ENCODE measurements at places on chromosomes 6 and 20.

- peak; percentile 30 for DNase-seq
Measured at GRCh38 chr6:35317483-35318195, 20.0 kb downstream of the DEF6 start.

DNA sequence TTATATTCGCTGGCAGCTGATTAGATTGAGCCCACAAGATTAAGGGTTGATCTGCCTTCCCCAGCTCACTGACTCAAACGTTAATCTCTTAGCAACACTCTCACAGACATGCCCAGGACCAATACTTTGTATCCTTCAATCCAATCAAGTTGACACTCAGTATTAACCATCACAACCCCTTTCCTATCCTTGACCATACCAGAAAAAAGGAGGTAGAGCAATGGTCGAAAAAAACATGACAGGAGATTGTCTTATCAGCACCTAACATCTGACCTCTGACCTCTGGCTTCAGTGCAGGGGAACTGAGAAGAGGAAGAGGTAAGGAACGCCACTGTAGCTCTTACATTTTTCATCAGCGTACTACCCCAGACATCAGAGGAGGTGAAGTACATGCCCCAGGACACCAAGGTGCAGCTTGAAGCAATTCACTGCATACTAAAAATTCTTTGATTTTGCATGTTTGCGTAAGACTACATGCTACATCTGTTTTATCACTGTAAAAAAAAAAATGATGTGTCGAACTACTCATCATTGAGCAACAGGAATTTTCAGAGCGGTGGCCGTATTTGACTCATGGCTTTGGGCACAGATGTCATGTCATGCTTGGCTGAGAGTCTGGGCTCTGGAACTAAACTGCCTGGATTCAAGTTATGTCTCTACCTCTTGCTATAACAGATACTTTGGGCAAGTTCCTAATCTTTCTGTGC lies 188.0 kb upstream of the TAB2 start:
- no peak for DNase-seq

DNA sequence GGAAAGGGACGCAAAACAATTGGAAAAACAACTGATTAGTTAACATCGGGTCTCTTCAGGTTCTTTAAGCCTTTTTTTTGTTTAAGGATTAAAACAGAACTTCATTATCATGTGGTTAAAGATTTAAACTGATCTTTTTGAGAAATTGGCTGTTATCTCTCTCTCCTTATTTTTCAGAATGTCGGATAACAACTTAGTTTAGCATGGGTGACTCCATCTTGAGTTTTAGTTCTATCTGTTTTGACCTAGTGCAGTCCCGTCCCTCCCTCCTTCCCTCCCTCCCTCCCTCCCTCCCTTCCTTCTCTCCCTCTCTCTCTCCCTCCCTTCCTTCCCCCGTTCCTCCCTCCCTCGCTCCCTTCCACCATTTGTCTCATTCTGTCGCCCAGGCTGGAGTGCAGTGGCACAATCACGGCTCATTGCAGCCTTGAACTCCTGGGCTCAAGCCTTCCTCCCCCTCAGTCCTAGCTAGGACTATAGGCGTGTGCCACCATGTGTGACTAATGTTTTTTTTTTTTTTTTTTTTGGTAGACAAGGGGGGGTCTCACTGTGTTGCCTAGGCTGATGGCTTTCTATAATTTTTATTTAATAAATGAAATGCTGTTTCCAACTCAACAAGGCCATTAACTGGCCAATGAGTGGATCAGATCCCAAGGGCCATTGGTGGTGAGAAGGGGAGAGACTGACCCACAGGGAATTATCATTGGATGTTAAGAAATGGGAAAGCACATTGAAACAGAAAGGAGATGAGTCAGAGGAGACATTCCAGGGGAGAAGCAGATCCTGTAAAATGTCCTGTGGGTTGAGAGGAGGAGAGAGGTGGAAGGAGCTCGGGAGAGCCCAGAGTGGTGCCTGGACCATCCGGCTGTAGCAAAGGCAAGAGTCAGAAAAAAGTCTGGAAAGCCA lies 13.6 kb downstream of the BAK1 start:
- DNase-seq, result no peak

DNA sequence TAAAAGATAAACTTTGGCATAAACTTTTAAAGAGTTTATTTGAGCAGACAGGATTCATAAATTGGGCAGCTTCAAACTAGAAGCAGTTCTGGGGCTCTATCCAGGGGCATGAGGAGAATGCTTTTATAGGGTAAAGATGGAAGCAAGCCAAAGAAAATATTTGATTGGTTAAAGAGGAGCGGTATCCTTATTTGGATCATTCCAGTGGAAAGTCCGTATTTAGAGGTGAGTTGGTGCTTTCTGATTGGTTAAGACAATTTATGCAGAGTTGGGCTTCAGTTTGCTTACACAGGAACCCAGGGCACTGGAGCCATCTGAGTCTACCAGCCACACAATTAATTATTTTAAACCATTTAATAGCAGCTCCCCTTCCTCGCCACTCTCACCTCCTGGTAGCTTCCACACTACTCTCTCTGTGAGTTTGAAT lies 37.9 kb upstream of the RNF217 start:
- DNase-seq, result no peak

- DNase-seq, result no peak
Measured at GRCh38 chr20:37841389-37841788, 61.5 kb upstream of the VSTM2L start.

DNA sequence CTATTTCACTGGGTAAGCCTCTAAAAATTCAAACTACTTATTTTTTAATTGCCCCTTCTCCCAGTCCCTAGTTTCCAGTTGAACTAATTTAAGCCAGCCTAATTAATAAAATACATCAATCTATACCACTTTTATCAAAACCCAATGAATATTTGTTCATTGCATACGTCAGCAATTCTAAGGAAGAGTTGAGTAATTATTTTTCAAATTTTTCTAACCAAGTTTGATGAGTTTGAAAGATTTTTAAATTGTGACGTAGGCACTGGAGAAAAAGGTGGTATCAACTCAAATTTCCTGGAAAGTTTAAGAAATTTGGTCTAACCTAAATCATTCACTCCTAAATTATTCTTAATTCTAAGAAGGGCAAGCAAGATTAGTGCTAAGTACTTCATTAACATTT lies 35.7 kb downstream of the COL21A1 start:
- DNase-seq, result no peak

- DNase-seq, result no peak
Measured at GRCh38 chr6:85127696-85128243, 322.1 kb upstream of the NT5E start.

GRCh38 chr6:30238178-30238795 lies 25.1 kb upstream of the TRIM26 start:
- no peak for DNase-seq

DNA sequence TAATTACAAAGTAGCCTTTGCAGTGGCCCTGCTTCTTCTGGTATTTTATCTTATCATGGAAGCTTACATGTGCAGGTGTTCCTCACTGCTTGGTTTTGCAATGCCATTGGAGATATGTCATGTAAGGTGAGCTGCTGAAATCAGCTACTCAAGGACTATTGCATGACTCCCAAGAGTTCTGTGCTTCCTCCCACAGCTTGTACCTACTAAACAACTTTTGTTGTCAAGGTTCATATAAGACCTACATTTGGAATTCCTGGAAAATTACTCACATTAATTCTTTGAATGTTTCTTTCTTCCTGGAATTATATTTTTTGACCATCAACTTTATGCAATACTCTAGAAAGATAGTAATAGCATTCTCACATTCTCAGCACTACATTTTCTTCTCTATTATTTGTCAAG lies 427.5 kb upstream of the HSF2 start:
- DNase-seq, result no peak

DNA sequence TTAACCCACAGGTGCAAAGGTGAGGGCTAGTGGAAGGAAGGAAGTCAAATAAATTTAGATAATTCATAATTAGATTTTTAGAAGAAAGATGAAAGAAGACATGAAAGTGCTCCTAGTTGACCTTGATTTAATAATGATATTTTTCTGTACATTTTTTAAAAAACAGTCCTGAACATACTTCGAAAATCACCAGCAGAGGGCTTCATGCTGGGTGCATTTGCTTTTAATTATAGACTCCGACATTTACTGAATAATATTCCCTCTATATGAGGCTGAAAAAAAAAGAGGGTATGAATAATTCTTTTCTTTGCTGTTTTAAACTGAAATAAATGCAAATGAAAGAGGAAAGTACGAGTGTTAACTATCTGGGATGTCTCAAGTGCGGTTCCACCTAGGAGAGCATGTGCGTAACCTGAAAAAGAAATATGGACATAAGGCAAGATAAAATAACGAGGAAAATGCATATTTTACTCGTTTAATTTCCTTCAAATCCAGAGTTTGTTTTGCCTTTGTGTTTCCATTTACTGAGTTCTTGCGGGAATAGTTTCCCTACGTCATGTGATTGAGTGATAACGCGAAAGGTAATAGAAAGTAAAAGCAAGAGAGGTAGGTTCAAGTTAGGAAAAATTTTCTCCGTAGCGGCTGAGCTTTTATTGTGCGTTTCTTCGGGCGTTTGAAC lies 3.1 kb upstream of the TFAP2B start:
- no peak for DNase-seq

- DNase-seq, result no peak
Measured at GRCh38 chr6:138817799-138818198, 21.9 kb downstream of the ECT2L start.

GRCh38 chr6:131398176-131398575 lies 174.8 kb upstream of the ARG1 start:
- DNase-seq, result no peak

DNA sequence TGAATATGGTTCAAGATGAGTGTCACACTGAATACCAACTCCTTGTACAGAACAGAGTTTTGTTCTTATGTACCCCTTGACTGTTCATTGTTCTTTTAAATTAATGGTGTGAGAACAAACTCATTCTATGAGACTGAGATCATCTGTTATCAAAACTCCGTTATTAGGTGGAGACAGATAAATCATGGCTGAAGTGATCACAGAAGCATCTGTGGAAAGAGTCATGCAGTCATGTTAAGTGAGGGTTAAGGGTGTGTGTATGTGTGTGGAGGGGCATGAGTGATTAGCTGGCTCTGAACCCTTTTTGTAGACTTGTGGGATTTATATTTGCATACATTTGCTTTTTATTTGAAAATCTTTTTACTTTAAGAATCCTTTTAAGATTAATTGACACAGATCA lies 24.7 kb downstream of the ADGRG6 start:
- no peak for DNase-seq

- no peak for DNase-seq
Measured at GRCh38 chr20:53792946-53793536, 199.4 kb upstream of the ZNF217 start.

GRCh38 chr6:87029711-87030314 lies 65.1 kb downstream of the CGA start:
- DNase-seq, result no peak

DNA sequence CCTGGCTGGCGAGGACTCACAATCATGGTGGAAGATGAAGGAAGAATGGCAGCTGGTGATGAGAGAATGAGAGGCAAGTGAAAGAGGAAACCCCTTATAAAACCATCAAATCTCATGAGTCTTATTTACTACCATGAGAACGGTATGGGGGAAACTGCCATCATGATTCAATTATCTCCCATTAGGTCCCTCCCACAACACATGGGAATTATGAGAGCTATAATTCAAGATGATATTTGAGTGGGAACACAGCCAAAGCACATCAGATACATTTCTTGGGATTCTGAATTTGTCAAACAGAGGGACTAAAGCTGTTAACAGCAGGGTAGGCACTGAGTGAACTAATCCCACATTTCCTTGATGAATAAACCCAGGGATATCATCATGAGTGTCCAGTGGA lies 116.2 kb upstream of the PLCB4 start:
- no peak for DNase-seq

- no peak for DNase-seq
Measured at GRCh38 chr20:10721976-10722375, 48.2 kb upstream of the JAG1 start.

- no peak for DNase-seq
Measured at GRCh38 chr6:84280639-84281038, 53.2 kb upstream of the CEP162 start.

- DNase-seq, result no peak
Measured at GRCh38 chr6:54109586-54109985, 1.7 kb upstream of the MLIP start.

DNA sequence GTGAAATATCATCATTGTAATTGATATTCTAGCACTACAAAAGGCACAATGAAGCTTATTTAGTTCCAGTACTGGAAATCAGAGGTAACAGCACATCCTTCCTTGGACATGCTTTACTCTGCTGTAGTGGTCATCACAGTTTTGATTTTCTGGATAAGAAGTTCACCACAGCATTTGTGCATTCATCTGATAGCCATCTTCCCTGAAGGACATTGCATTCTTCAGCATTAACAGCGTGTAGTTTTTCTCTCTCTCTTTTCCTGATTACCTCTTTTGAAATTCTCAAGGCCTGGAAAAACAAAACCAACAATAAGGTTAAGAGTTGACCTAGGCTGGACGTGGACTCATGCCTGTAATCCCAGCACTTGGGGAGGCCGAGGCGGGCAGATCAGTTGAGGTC lies 19.6 kb downstream of the ECI2 start:
- no peak for DNase-seq

DNA sequence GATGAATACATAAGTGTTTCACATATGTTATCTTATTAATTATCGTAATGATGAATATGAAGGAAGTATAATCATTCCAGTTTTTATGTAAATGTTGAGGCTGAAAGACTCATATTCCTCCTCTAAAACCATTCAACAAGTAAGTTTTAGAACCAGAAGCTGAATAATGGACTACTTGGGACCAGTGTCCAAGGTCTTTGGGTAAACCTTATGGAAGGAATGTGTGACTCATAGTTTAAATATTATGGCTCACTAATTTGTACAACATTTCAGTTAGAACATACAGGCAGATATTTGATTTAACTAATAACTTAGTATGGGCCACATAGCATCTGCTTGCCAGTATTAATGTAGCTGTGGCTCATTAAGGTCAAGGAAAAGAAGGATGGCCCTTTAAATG lies 209.6 kb downstream of the TFAP2B start:
- DNase-seq, result no peak

- DNase-seq, result no peak
Measured at GRCh38 chr20:31972471-31973021, 4.6 kb downstream of the XKR7 start.

DNA sequence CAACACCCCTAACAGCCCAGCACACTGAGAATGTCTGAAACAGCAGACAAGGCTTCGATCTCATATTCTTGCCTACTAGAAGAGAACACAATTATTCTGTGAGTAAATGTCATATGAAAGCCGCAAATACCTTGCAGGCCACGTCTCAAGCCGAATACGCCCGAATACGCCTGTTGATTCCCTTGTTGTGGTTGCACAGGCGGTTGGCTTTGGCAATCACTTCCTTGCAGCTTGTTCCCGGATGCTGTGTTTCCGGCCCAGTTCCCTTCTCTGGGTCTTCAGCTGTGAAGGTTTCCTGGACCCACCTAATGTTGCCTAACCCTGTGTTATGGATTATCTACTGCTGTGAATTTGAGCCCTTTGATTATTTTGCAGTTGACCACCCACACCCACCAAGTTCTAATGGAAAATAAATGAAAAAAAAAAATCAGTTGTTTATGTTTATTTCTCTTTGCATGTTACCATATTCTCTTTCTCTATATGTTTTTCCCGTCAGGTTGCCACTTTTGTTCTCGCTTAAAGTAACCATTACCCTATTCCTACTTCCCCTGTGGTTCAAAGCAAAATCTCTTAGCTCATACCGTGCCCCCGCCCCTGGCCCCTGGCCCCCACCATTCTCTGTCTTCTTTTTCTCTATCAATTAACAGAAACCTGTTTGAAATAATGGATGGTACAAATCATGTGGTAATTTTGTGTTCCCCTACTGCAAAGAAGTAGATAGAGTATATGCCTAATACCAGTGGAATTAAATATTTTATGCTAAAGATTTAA lies 172.4 kb downstream of the ADGB start:
- no peak for DNase-seq

Data from neural crest cell (in vitro differentiated cells).